ENCODE measurements at places on chromosomes 16 and 17. TPM values are rescaled to one million over a fixed set of nuclear protein-coding genes. Genes with fewer than 3 reads are reported as not detected.
A peak's percentile ranks its signal among the peaks of the same experiment; 100 is the strongest.

KCNJ2 gene
- polyA plus RNA-seq = 0.45 TPM

SDR42E1 gene
- polyA plus RNA-seq = 13.9 TPM

DNA sequence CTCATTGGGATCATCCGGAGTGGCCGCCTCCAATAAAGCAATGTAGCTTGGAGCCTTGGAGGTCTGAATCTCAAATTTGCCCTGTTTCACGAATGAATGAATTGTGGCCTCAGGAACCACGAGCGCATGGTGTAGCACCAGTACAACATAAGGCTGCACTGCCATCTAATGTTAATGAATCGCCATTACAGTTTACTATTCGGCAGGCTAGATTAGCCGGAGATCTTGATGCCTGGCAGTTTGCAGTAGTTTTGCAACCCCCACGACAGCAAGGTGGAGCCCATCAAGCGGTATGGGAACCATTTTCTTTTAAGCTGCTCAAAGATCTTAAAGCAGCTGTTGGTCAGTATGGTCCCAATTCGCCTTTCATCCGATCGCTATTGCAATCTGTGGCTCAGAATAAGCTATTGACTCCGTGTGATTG, 18.8 kb downstream of the ALOX15B start:
- peak; percentile 83 for DNase-seq

DNA sequence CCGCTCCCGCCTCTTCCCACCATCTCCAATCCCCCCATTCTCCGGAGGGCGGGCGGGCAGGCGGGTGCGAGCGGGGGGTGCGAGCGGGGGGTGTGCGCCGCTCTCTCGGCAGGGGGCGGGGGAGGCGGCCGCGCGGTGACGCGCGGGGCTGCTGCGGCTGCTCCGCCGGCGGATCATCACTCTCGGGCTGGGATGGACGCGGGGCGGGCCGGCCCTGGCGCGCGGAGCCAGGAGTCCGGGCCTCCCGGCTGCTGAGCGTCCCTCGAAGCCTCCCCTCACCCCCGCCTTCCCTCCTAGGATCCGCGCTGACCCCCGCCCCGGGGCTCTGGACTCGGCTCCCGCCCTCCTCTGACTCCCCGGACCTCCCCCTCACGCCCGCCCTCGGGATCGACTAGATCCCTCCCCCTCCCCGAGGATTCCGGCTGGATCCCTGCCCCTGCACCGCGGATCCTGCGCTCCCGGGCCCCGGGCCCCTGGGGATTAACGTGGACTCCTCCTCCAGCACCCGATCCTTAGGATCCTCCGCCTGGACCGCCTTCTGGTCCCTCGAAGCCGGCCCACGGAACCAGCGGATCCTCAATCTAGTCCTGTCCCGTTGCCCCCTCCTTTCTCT, 946 bp upstream of the TMEM256 start:
- no peak for DNase-seq

ABCC1 gene
- 7.4 TPM for polyA plus RNA-seq

ATP1B2 gene
- 1.9 TPM for polyA plus RNA-seq

GRCh38 chr16:12675852-12676251, 127.8 kb downstream of the CPPED1 start:
- no peak for DNase-seq

GRCh38 chr17:13204607-13205237, 186.9 kb upstream of the ELAC2 start:
- DNase-seq = no peak

CDR2L gene
- 39.6 TPM for polyA plus RNA-seq

TP53TG3D gene
- not detected for polyA plus RNA-seq

DNA sequence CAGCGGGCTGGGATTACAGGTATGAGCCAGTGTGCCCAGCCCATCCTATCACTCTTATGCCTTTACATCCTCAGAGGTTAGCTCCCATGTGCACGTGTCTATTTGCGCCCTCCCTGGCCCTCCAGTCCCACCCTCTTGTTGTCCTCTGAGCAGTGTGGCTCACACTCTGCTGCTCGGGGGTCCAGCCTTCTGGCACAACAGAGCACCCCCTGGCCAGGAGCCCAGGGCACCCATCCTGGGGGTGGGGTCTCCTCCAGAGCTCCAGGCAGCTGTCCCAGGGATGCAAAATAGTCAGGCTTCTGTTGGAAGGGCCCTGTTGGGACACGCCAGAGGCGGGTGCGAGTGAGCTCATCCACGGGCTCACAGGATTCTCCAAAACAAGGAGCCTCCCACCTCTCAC, 11.7 kb upstream of the FAM83G start:
- DNase-seq = no peak

DNA sequence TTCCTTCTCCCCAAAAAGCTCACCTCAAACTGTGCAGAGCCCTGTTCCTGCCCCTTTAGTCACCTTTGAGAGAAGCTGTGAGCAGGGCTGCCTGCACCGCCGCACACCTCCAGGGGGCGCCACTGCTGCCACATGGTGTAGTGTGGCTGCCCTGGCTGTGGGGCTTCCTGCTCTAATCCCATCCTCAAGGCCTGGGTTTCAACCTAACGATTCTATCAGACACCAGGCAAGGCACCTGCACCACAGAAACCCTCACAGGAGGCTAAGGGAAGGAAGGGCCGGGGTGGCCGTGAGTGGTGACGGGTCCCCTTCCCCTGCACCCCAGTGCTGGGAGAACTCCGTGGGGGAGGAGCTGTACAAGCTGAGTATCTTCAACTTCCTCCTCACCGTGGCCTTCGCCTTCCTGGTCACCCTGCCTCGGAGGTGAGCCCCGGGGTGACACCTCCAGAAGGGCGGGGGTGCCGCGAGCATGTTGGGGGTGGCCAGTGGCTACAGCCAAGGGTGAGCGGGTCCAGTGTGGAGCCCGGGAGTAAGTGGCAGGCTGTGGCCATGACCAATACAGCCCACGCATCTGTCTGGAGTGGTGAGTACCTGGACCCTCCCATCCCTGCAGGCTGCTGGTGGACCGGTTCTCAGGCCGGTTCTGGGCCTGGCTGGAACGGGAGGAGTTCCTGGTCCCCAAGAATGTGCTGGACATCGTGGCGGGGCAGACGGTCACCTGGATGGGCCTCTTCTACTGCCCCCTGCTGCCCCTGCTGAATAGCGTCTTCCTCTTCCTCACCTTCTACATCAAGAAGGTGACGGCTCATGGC, 7.0 kb downstream of the TMC8 start:
- peak; percentile 45 for DNase-seq

- no peak for DNase-seq
These were observed 77.9 kb downstream of the GOSR1 start for GRCh38 chr17:30554839-30555751.

AANAT gene
- not detected for polyA plus RNA-seq

DNA sequence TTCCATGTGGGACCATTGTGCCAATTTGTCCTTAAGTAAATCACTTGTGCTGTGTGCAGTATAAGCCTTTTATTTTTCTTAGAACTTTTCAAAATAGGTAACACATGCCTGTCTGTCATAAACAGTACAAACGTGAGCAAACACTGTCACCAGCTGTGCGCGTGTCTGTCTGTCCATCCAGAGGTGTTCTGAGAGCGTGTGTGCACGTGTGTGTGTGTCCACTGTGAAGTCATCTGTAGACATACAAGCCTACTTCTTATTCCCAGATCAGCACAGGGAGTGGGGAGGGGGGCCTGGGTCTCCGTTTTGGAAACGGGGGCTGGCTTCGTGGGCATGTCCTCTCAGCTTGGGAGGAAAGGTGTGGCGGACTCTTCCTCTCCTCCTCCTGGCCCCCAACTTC, 9.4 kb downstream of the TMEM235 start:
- no peak for DNase-seq

SLFN14 gene
- polyA plus RNA-seq = not detected

DNA sequence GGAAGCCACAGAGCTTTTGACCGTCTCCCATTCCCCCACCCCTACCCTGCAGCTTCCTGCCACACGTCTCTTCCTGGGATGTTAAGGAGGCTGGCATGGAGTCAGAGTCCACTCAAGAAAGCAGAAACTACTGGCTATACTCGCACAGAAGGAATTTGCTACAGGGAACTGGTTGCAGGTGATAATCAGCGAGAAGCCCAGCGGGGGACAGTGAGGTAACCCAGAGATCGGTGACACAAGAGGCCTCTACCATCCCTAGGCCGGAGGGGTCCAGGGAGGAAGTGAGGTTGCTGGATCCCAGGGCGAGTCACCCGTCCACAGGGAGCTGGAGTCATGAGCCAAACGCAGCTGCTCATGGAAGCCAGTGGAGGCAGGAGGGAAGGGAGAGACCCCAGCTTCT, 93.7 kb downstream of the SDK2 start:
- DNase-seq = no peak

ZP2 gene
- polyA plus RNA-seq = 0.30 TPM

DNA sequence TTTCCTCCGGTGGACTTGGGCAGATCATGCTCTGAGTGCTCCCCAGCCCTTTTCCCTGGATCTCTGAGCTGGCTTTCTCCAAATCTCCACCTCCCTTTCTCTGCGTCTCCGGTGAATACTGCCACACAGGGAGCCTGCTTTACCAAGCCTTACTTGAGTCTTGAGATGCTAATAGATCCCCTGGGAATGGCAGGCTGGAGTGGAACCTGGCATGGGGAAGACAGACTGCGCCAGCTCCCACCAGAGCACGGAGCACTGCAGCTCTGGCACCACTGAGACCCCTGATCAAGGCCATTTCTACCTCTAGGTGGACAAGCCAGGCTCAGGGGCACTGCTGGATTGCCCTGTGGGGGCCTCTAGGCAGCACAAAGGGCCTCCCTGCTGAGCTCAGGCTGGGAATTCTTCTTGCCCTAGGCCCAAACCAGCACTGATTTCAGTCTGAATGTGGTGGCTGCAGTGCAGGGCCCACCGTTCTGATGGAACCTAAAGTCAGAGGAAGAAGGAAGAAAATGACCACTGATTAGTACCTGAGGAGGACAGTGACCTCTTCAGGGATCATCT, 74.3 kb upstream of the CRHR1 start:
- DNase-seq = no peak

DNA sequence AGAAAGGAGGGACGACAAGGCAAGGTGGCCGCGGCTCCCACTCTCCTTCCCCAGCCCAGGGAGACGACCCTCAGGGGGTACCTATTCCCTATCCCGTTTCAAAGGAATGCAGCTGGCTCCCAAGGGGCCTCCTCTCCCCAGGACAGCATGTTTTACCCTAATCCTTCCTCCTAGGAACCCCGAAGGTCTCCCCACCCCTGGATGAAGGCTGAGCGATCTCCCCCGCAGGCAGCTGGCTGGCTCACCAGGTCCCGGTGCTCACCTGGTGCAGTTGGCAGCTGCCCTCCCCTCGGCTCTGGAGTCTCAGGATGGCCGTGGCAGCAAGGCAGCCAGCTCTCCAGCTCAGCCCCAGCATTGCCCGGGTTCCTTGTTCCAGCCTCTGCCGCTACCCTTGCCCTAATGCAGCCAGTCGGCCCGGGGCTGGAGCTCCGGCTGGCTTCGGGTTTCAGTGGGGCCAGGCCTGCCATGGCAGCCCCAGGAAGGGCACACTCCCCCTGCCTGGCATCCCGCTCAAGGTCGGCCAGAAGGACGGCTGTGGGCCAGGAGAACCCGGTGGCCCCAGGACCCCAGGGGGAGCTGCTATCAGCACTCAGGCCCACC, 4.6 kb downstream of the CLUH start:
- no peak for DNase-seq

ENPP7 gene
- 119 TPM for polyA plus RNA-seq

PPY gene
- not detected for polyA plus RNA-seq

DNA sequence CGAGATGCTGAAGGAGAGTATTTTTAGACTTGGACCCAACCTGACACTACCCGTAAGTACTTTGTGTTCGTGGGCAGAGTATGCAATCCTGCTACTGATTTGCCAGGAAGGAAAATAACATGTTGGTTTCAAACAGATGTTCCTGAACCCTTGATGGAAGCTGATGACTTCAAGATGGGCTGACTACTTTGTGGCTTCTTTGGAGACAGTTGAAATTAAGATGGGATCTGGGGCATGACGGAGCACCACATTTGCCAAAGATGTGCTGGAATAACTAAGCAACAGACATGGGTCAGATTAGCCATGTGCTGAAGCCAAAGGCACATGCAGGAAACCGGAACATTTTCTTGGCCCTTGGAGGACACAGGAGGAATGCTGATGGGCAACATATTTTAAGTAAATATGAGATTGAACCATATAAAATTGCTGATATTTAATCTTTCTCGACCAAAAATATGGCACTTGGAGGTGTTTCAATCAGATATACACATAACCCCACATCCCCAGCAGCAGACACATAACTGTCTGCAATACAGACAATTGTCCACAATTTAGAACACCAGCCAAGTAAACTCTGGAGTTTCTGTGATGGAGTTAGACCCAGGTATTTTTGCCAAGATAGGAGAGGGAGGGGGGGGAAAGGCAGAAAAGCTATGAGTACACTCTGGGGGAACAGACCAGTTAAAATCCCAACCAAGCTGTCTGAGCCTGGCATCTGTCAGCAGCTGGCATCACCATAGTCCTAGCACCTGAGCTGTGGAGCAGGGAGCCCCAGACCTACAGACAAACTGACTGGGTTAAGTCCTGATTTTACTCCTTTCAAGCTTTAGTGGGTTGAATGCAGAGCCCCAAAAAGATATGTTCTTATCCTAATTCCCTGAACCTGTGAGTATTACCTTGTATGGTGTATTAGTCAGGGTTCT, 329.4 kb upstream of the CDH5 start:
- DNase-seq = no peak

DNA sequence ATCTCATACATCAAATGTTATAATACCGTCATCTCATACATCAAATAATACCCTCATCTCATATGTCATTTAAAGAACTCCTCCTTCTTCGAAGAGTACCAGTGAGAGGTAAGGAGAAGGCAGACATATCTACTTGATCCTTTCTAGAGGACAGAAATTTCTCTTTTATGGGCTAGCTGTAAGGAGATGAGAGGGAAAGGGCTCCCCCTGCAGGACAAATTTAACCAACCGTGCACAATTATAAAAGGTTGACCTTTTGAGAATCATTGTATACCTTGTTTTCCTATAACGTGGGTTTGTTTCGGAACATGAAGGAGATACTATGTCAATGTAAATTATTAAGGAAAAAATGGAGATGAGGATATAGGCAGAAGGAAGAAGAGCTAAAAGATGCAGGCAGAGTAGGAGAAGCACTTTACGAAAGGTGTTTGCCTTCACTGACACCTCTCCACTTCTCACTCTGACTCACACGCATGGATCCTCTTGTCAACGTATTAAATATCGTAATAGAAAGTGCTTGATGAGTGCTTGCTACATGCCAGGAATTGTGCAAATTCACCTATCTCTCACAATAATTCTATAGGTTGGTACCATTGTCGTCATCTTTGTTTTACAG, 465.9 kb upstream of the ERCC4 start:
- peak; percentile 56 for DNase-seq

KRTAP4-9 gene
- not detected for polyA plus RNA-seq

DNA sequence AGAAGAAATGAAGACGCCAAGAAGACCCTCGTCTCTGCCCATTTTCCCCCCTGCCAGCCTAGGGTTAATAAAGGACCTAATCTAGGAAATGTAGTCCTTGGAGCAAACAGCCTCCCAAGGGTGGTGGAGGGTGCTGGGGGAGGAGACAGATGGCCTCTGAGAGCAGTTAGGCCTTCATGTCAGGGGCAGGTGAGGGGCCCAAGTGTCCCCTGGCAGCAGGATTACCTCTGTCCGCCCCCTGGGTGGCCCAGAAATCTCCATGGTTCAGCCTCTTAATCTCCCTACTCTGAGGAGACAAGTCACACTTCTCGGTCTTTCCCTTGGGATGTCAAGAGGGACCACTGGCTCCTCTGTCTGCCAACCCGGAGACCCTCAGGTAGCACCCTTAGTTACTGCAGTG, 365.4 kb upstream of the TNRC6C start:
- DNase-seq = no peak

GRCh38 chr16:17067882-17068281, 402.9 kb downstream of the XYLT1 start:
- DNase-seq = no peak

PRR15L gene
- polyA plus RNA-seq = 388 TPM

ZNF597 gene
- 3.8 TPM for polyA plus RNA-seq

GRCh38 chr16:80380514-80380913, 160.3 kb upstream of the DYNLRB2 start:
- no peak for DNase-seq

GSPT1 gene
- 35.3 TPM for polyA plus RNA-seq

- peak; percentile 59 for DNase-seq
These were observed 13.1 kb upstream of the SREBF1 start for GRCh38 chr17:17849845-17850373.

Measured in small intestine (tissue), 16 donors.